ENCODE measurements at places on chromosomes 7 and 10. TPM values are rescaled to one million over a fixed set of nuclear protein-coding genes. Genes with fewer than 3 reads are reported as not detected.

- no peak for DNase-seq
- H3K4me3 ChIP-seq: no peak overlapping the region
- H3K36me3 ChIP-seq: no peaks in the 10 kb centered on the region
- H3K27me3 ChIP-seq: no peaks in the 10 kb centered on the region
- H3K4me1 ChIP-seq: peaks cover 6% of the 10 kb centered on the region
Measured at GRCh38 chr7:80150611-80151273, 16.1 kb downstream of the GNAI1 start.

DNA sequence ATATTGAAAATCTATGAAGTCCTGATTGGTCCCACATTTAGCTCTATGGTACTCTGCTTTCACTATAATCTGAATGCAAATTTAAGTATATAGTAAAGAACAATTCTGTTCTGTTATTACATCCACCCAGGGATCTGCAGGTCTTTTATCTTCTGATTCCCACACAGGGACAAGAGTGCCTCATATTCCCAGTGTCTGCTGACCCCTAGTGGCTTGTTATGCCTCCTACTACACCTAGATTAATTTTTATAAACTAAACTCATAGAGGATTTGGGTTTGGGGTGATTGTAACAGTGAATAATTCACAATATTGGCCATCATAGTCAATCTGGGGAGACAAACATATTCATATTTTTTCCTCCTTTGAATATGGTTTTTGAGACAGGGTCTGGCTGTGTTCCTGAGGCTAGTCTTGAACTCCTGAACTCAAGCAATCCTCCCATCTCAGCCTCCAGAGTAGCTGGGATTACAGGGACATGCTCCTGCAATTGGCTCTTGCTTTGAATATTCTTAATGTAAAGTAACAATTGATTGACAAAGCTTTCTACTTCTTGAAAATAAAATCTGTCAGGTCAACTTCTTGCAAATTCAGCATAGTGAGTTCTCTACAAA, 282.1 kb downstream of the KCND2 start:
- H3K27me3 ChIP-seq: no peaks in the 10 kb centered on the region
- H3K36me3 ChIP-seq: no peaks in the 10 kb centered on the region
- no peaks in the 10 kb centered on the region for H3K4me1 ChIP-seq
- H3K27ac ChIP-seq: no peak overlapping the region

DNA sequence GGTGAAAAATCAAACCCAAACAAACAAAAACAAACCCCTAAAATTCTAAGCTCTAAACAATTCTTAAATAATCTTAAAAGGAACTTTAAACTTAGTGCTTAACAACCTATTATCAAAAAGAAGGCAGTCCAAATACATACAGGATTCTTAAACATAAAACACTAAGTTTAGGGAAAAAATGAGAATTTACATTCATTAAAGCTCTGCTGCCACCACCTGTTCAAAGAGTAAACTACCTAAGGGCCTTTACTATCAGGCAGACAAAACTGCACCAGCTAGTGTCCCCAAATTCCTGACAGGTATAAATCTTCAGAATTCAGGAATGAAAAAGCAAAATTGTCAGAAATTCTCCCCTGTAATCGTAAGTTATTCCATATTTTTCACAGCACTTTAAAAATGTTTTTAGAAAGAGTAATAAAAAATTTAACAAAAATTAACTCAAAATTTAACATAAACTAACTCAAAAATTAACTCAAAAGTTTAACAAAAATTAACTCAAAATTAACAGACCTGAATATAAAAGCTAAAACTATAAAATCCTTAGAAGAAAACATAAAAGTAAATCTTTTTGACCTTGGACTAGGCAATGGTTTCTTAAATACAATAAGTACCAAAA, 55.1 kb downstream of the PDZD8 start:
- no peaks in the 10 kb centered on the region for H3K4me1 ChIP-seq
- H3K27ac ChIP-seq: no peak overlapping the region
- no peak for DNase-seq
- no peaks in the 10 kb centered on the region for H3K36me3 ChIP-seq
- no peaks in the 10 kb centered on the region for H3K27me3 ChIP-seq

- H3K4me3 ChIP-seq: peak overlapping the region; percentile 53
- no peak for DNase-seq
- H3K27ac ChIP-seq: no peak overlapping the region
- H3K36me3 ChIP-seq: no peaks in the 10 kb centered on the region
- H3K4me1 ChIP-seq: peaks cover 2% of the 10 kb centered on the region
Measured at GRCh38 chr7:27164367-27165088, 809 bp downstream of the HOXA9 start.

DNA sequence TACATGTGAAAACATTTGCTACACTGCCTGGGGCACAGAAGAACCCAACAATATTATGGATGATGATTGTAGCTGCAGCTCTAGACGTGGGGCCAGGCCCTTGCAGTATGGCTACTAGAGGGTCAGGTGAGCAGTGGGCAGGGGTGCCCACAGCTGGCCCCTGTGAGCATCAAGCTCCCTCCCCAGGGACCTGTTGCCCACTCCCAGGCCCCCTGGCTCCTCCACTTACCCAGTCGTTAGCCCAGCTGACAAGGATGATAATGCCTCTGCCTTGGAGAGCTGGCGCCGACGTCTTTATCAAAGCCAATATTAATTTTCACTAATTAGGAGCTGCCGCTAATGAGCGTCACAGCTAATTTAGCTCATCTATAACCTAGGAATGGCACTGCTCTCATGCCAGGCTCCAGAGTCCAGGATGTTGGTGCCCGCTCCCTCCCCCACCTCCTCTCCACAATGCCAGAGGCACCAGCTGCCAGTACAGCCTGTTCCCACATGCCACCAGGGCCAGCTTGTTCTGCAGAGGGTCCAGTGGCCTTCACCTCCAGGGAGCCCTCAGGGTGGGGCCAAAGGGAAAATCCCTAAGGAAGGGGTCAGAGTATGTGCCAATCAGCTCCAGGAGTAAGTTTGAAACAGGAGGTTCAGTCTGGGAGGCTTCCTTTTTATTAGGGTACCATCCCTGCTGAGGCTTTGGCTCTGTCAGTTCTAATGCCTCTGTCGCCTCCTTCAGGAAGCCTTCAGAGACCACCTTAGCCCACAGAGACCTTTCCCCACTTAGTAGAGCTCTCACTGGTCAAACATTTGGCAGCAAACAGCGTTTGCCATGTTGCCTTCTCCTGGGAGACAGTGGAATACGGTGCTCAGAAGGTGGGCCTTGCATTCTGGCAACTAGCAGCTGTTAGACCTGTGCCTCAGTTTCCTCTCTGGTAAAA, 77.2 kb downstream of the CDH23 start:
- no peak for DNase-seq
- H3K4me3 ChIP-seq: no peak overlapping the region
- H3K4me1 ChIP-seq: peaks cover 26% of the 10 kb centered on the region
- no peaks in the 10 kb centered on the region for H3K27me3 ChIP-seq
- H3K36me3 ChIP-seq: no peaks in the 10 kb centered on the region
- no peak overlapping the region for H3K27ac ChIP-seq

GRCh38 chr7:132075515-132075914, 500.8 kb downstream of the PLXNA4 start:
- no peak overlapping the region for H3K4me3 ChIP-seq
- no peak for DNase-seq
- no peak overlapping the region for H3K27ac ChIP-seq
- H3K36me3 ChIP-seq: no peaks in the 10 kb centered on the region
- H3K4me1 ChIP-seq: peaks cover 1% of the 10 kb centered on the region

GRCh38 chr10:22710139-22710745, 4.1 kb downstream of the PIP4K2A start:
- no peaks in the 10 kb centered on the region for H3K27me3 ChIP-seq
- no peak overlapping the region for H3K27ac ChIP-seq
- H3K36me3 ChIP-seq: no peaks in the 10 kb centered on the region
- no peak for DNase-seq

GRCh38 chr10:122154545-122155366, 116.3 kb upstream of the BTBD16 start:
- peak overlapping the region; percentile 71 for H3K27ac ChIP-seq
- no peaks in the 10 kb centered on the region for H3K36me3 ChIP-seq

DNA sequence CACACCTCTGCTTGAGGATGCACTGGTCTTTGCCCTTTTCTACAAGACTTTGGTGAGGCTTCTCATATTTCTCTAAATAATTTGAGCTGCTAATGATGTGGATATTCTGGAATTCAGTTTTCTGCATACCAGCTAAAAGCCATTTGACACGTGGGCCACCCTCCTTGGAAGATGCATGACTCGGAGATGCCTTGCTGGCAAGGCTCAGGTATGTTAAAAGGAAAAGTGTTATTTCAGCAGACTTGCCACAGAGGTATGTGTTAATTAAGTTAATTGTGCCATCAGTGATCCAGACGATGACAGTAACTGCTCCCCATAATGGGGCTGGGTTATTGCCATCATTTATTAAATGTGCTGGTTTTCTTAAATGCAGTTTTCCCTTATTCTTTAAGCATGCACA, 8.8 kb upstream of the GFRA1 start:
- no peak overlapping the region for H3K4me3 ChIP-seq
- H3K4me1 ChIP-seq: no peaks in the 10 kb centered on the region
- DNase-seq: no peak
- H3K27me3 ChIP-seq: no peaks in the 10 kb centered on the region

BAZ1B gene
- 37.6 TPM for total RNA-seq

NFE2L3 gene
- 1.1 TPM for total RNA-seq

EPHB4 gene
- 76.8 TPM for total RNA-seq
